ENCODE measurements at places on chromosomes 1 and 21. TPM values are rescaled to one million over a fixed set of nuclear protein-coding genes. Genes with fewer than 3 reads are reported as not detected.

The KCNJ9 gene
- not detected for total RNA-seq

The PAQR6 gene
- 6.2 TPM for total RNA-seq

The S100B gene
- total RNA-seq, result 0.32 TPM

The UMODL1 gene
- total RNA-seq, result 0.21 TPM

The ACTA1 gene
- not detected for total RNA-seq

The OR6N1 gene
- not detected for total RNA-seq

The CRYAA gene
- total RNA-seq, result not detected

The HSPG2 gene
- 1.9 TPM for total RNA-seq

The LYPD8 gene
- total RNA-seq, result not detected

The DHDDS gene
- total RNA-seq, result 55.3 TPM

The OR2T35 gene
- total RNA-seq, result not detected

The VSIG8 gene
- total RNA-seq, result not detected

The FBXO2 gene
- 2.1 TPM for total RNA-seq

The SPRR2B gene
- total RNA-seq, result not detected

The FCRL1 gene
- total RNA-seq, result not detected

The BARHL2 gene
- total RNA-seq, result not detected

The ESRRG gene
- not detected for total RNA-seq

The FMO5 gene
- total RNA-seq, result 0.72 TPM

The SLAMF9 gene
- total RNA-seq, result not detected

The PSMA5 gene
- total RNA-seq, result 174 TPM

All from activated CD4-positive, alpha-beta T cell treated with anti-CD3 and anti-CD28 coated beads, Interleukin-2, amount 10 ng/mL, durations not matched to agents 7 days and 5 days (primary cell).